ENCODE measurements at places on chromosomes 7 and 10.

DNA sequence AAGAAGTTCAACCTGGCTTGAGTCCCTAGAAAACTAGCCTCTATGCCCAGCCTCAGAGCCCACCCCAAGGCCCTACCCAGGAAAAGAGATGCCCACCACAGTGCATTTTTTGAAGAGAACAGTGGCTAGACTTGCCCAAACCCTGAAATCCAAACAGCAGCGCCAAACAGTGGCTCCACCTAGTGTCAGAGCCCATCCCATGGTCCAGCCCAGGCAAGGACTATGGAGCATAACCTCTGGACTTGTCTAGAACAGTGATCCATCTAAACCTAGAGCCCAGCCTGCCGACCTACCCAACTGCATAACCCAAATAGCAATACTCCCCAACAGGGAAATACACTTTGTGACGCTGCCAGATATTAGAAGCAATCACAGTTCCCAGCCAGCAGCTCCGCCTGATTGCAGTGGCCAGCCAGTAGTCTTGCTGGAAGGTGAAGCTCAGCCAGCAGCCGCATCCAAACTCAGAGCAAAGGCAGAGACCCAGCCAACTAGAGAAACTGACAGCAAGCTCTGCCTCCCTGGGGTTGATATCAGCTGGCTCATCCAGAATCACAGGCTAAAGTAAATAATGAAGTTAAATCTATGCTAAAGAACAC lies 44.5 kb downstream of the HBP1 start:
- DNase-seq: no peak

GRCh38 chr7:93004906-93005305 lies 112.9 kb downstream of the SAMD9 start:
- no peak for DNase-seq

DNA sequence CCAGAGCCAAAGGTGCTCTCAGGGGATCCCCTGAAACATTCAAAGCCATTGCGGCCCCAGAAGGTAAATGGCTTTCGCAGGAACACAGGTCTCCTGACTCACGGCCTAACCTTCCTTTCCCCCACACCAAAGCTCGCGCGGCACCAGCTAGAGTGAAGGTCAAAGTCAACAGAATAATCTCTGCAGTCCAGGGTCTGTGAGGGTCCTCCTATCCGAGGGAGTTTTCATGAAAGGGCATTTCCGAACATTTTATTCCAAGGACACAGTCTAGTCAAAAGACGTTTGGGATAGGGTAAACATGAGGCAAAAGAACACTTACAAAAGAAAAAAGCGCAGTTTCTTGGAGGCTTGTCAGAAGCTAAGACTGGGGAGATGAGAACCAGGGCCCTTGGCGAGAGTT lies 559 bp upstream of the STEAP2 start:
- DNase-seq: no peak

DNA sequence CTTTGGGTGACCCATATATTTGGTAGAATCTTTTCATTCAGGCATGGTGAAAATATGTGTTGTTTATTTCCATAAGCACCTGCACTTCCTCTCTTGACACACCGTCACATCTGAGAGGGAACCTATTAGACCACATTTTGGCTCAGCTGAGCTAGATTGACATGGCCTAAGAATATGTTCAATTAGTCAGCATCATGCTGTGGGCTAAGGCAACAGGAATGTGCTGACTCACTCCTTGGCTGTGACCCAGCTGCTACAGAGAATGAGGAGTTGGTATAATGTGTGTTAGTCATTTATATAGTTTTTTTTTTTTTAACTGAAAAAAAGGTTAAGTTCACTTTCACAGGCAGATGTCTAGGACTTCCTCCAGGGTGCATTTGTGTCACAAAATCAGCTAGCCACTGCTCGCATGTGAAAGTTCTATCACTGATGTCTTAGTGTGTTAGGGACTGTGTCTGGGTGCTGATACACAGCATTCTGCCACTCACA lies 180.6 kb downstream of the SEMA3E start:
- no peak for DNase-seq

DNA sequence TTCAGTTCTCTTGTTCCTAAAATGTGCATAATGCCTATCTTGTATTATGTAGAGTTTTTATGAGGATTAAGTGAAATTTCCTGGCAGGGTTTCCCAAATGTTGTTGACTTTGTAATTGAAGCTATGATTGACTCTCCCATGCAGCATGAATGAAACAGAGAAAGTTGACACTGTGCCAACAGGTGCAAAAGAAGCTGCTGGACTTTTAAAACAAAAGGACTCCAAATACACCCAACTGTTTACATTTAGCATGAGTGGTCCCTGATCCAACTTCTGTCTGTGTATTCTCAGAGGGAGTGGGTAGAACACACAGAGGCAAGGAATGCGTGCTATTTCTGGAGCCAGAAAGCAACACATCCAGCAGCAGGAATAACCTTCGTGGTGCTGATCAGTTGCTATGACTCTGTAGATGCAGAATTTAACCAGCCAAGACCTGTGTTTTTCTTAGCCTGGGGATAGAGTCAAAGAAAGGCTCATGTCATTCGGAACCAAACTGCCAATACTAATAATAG lies 14.4 kb upstream of the RBM20 start:
- DNase-seq: no peak

DNA sequence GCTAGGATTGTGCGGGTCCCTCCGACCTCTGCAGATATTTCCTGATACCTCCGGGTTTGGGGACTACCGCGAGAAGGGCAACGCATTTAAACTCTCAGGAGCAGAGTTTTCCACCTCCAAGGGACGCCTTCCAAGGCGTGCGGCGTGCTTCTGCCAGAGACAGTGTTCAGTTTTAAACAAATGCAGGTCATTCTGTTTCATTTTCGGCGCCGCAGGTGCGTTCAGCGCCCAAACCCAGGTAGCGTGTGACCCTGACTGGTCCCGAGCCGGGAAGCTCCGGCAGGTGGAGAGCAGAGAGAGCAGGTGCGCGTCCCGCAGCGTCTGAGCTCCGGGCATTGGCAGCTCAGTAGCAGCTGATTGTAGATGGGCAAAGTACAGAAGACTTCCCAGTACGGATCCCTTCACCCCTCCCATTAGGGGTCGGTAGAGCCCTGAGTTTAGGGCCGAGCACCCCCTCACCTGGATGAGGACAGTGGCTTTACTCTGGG lies 1.4 kb upstream of the CYP26A1 start:
- DNase-seq: no peak

DNA sequence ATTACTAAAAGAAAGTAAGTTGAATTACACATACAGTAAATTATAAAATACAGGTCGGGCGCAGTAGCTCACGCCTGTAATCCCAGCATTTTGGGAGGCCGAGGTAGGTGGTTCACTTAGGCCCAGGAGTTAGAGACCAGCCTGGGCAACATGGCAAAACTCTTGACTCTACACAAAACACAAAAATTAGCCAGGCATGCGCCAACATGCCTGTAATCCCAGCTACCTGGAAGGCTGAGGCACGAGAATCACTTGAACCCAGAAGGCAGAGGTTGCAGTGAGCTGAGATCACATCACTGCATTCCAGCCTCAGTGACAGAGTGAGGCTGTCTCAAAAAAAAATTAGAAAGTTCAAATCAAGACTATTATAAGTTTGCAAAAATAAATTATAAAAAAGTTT lies 174.9 kb downstream of the GALNT11 start:
- DNase-seq: no peak

- DNase-seq: no peak
These were observed 269.6 kb upstream of the NEBL start for GRCh38 chr10:21166557-21167287.

DNA sequence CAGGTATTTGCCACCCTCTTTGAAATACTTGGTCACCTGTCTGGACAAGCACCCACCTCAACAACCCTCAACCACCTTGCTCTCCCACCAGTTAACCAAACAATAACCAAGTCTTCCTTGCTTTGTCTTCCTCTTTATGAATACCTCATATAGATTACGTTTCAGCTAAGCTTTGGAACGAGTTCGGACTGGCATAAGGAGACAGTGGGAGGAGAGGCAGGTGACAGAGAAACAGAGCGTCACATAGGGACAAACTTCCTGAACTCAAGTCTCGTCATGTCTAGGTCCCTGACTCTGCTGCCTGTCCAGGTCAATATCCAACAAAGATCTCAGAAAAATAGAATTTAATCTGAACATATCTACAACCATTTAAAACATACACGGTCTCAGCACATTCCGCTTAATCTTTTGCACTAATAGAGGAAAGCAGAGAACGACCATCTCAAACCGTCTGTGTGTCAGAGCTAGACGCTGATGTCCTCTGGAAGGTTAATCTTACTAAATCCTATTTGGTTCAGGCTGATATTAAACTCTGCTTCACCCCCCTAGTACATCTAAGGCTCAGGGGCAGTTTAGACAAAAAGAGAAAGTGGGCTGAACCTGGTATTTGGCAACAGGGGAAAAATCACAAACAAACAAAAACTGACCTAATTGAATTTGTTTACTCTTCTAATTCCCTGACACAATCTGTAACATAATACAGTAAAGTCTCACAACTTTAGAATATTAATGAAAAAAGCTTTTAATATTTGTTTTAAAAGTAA lies 26.4 kb upstream of the SVOPL start:
- DNase-seq: no peak

- no peak for DNase-seq
These were observed 601 bp upstream of the AEBP1 start for GRCh38 chr7:44103566-44103922.

DNA sequence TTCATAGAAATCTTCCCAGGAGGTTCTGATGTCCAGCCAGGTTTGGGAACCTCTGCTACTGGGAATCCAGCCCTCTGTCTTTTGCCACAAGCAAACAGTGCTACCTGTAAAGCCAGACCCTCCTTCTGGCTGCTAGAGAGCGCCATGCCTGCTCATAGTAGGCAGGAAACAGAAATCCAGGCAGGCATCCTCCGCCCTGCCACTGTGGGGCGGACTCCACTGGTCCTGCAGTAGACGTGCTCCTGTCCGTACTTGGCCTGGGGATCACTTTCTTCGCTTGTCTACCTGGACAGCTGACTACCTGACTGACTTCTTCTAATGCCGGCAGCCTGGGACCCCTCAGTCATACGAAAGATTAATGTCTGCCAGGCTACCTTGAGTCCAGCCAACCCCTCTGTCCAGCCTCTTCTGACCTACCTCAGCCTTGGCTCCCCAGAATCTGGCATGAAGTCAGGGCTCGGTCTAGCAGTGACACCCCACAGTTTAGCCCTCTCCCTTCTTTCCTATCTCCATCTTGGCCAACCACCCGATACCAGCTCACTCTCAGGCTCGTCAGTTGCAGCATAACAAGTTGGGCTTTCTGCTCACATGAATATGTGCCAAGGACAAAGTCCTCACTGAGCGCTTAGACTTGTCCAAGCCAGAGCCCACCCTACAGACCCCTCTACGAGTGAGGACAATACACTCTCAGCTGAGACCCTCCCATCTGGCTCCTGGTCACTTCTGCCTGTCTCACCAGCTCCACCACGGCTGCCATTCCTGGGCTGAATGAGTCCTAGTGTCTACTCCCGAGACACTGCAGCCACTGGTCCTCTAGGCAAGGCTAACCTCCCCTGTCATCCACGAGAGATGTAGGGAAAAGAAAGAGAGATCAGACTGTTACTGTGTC lies 43.9 kb upstream of the OPALIN start:
- no peak for DNase-seq

- no peak for DNase-seq
These were observed 436.8 kb upstream of the FOXK1 start for GRCh38 chr7:4245135-4245865.

DNA sequence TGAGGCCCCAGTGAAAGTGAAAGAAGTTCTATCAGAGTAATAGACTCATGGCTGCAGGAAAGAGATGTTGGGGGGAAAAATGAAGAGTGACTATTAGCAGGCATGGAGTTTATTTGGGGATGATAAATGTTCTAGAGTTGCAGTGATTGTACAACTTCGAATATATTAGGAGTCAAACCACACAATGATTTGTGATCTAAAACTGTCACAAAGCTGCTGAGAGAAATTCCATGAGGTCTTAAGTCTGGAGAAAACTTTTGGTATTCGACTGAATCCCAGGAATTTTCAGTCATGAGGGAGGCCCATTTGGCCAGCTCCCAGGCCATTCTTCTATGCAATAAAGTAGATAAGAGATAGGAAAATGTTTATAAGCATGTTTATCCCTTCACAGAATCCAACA lies 55.9 kb upstream of the UNC5B start:
- DNase-seq: no peak

- DNase-seq: no peak
These were observed 126.4 kb upstream of the MDFIC start for GRCh38 chr7:114795475-114795874.

GRCh38 chr10:87092376-87092860 lies 2.2 kb downstream of the GLUD1 start:
- no peak for DNase-seq

DNA sequence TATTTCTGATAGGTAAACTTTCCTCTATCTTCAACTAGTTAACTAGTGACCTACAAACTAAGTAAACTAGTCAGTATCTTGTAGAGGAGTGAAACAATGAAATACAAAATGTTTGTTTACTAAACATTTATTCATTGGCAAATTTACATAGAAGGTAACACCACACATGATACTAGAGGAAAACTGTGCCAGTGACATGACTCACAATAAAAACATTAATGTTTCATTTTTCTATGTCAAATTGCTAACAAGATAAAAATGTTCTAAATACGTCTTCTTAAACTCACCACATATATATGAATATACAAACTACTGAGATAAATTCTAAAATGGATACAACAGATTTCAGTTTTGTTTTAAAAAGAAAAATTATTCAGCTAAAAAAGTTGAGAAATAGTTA lies 471.3 kb downstream of the PARD3 start:
- DNase-seq: no peak

DNA sequence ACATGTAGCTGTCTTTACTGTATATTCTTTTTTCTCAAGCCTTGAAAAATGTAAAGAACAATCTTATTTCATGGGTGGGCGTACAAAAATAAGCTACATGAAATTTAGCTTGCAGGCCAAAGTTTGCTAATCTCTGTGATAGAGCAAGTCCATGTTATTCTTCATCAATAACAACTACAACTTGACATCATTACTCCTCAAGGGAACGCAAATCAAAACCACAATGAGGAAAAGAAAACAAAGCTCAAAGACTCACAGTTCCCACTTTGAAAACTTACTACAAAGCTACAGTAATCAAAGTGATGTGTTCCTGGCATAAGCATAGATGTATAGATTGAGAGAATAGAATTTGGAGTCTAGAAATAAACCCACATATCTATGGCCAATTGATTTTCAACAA lies 62.5 kb downstream of the GNA12 start:
- DNase-seq: no peak

- no peak for DNase-seq
These were observed 19.4 kb upstream of the ANTXRL start for GRCh38 chr10:46267132-46267985.
